Activated T-helper 1 cell treated with anti-CD3 and anti-CD28 coated beads, Interleukin-2, amount 50 U/mL, for 16 hours (primary cell): ENCODE measurements at places on chromosomes 2 and 18.

DNA sequence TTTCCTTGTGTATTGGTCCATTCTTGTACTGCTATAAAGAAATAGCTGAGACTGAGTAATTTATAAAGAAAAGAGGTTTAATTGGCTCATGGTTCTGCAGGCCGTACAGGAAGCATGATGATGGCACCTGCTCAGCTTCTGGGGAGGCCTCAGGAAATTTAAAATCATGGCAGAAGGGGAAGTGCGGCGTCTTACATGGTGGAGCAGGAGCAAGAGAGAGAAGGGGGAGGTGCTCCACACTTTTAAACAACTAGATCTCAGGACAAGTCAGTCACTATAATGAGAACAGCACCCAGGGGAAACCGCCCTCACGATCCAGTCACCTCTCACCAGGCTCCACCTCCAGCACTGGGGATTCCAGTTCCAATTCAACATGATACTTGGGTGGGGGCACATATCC is 54.3 kb downstream of the MSH2 start:
- no peak for DNase-seq

- DNase-seq: no peak
These were observed 1248.9 kb upstream of the CHAC2 start for GRCh38 chr2:52518678-52519077.

DNA sequence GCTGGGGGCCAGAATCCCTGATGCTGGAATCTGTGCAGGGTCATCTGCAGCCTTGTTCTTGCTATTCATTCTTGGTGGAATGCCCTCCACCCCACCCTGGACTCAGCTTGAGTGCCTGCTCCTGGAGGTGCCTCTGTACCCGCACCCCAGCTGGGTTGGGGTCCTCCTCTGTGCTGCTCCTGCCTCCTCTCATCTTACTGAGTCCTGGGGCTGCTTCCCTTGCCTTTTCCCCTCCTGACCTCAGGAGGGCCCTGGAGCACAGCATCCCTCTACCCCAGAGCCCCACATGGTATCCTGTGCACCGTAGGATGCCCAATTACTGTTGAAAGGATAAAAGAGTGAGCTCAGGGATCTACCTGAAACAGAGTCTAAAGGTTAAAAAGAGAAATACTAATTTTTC is 81.6 kb downstream of the CIB4 start:
- no peak for DNase-seq

GRCh38 chr2:222715742-222716141 is 44.3 kb downstream of the MOGAT1 start:
- no peak for DNase-seq

- DNase-seq: no peak
These were observed 120.2 kb upstream of the SPOPL start for GRCh38 chr2:138381373-138381772.

GRCh38 chr2:45993476-45993991 is 303.7 kb upstream of the EPAS1 start:
- no peak for DNase-seq

DNA sequence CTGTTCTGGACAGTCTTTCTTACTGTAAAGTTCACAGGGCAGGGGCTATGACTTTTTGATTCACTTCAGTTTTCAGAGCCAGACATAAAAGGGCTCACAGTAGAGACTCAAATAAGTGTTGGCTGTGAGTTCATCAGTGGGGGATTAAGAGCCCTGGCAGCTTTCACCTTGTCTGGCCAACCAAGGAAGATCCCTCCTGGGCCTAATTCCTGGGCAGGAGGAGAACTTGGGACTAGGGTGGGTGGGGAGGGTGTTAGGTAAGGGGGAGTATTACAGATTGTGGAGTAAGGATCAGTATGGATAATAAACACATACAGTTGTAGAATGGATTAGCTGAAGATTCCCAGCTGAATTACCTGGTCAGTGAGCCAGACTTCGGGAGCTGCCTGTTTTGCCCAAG is 904 bp upstream of the SFXN5 start:
- DNase-seq: no peak

- DNase-seq: no peak
These were observed 44.0 kb downstream of the COBLL1 start for GRCh38 chr2:164797627-164798026.

GRCh38 chr18:68263481-68263880 is 451.4 kb downstream of the TMX3 start:
- no peak for DNase-seq

GRCh38 chr2:105104208-105104731 is 66.4 kb downstream of the MRPS9 start:
- DNase-seq: no peak

DNA sequence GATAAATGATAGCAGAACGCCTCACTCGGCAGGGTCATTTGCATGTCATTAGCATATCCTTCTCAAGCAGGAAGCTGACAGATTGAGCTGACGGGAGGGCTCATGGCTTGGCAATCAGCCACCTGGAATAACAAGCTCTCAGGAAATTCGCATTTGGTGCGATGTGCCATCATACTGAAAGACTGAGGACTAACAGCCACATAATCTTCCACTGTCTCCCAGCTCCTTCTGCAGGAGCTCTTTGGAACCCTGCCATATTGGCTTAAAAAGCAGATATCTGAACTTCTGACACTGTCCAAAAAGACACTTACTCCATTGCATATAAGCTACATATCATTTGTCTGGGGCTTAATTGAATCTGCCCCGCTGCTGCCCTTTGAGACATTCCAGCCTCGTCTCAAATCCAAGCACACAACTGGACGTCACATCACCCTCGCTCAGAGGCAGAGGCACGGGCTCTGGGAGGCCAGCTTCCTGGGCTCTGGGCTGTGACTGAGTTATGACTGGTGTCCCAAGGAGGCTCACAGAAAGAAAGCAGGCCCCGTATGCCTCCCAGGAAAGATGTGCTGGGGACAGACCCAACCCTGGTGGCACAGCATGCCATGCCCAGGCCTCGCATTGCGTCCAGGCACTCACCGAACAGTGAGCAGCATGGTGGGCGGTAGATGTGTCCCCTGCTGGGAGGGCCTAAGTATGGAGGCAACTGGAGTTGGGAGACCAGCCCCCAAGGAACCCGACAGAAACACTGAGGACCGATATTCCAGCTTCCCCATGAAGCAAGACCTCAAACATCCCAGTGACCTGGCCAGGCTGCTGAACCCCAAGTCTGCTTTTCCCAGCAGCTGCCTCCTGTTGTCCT is 228.0 kb downstream of the ATAD2B start:
- no peak for DNase-seq

DNA sequence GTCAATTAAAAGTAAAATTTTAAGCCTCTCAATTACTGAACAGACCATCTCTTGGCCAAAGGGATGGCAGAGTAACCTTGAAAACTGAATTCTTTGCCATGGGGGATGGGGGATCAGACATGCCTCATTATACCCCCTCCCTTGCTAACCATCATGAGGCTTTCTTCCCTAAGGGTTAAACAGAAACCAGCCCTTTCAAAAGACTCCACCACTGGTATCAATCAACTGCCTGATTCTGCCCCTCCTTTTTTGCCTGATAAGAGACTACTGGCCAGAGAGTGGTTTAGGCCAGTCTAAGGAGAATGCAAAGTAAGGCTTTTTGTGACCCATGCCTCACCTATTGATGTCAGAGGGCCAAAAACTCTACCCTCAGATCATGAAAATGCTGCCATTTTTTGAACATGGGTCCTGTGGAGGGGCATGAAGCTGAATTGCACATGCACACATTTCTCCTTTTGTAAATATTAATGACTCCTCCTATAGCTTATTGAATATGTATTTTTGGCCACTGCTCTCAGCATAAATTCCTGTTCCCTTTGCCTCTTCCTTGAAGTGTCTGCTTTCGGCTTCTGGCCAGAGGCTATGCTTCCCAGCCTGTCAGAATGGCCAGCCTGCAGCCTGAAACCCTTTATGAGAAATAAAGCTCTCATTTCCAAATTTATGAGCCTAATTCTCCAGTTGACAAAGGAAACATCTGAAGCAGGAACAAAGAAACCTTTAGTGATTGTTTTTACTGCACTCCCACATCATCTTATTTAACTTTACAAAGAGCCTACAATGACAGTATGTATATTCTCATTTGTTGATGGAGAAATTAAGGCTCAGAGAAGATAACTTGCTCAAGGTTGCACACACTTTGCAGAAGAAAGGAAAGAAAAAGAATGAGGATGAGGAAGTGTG is 270.7 kb upstream of the CELF4 start:
- no peak for DNase-seq

DNA sequence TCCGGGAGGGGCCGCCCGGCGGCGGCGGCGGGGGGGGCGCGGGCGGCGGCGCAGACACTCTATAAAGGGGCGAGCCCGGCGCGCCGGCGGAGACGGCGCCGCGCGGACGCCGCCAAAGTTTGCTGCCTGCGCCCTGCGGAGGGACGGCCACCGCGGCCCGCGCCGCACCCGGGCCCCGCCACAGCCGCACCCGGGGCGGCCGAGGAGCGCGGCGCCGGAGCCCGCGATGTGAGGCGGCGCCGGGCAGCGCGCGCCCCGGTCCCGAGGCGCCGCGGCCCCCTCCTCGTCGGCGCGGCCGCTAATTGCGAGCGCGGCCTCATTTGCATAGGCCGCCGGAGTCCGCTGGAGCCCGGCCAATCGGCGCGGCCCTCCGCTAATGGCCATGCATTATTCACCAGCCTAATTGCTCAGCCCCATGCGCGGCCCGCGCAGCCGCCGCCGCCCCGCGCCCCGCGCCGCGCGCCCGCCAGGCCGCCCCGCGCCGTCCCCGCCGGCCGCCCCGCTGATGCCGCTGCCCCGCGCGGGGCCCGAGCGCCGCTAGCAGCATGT is at the start of gene SALL3:
SALL3 (plus strand) TSS at position 89 of the 549 bp plus-strand sequence; CDS start at position 546, 457 bp downstream.
- DNase-seq: no peak

DNA sequence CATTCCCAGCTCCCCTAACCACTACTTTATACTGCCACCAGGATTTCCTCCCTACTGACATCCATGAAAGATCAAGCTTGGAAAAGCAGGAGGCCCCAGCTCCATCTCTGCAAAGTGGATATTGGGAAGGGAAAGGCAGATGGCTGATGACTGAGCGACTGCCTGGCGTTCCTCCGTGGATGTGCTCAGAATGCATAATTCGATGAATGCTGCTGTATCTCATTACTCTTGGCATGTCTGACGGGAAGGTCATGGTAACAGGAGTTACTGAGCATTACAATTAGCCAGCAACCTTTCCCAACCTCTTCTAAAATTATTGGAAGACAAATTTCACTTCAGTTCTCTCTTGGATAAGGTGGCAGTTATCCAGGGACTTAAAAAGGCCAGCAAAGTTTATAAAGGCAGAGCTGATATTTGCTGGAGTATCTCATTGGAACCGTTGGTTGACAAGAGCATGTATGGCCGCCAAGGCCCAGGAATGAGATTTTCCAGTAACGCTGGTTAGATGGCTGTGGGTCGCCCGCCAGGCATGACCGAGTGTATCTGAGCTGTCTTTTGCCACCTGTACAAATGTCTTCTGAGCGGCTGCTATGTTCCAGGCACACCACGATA is 34.5 kb downstream of the KCNE4 start:
- DNase-seq: no peak

DNA sequence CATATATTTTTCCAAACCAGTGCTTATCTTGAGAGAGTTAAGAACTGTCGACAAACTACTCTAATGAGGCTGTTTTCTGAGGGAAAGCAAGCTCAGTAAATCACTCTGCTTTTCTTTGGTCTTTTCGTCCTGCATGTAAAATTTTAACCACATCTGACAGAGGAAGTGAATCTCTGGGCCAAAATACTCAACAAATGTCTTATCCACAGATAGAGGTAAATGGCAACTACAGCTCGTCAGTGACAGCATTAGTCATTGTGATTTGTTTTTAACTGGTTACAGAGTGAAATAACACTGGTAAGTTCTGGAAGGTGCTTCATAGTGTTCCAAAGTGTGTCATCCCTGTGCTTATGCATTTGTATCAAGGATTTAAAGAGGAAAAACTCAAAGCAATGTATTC is 82.6 kb upstream of the SLC8A1 start:
- DNase-seq: no peak

- DNase-seq: no peak
These were observed 16.9 kb downstream of the HNMT start for GRCh38 chr2:137981112-137981656.

- DNase-seq: no peak
These were observed 53.2 kb upstream of the GPR45 start for GRCh38 chr2:105188343-105188742.

DNA sequence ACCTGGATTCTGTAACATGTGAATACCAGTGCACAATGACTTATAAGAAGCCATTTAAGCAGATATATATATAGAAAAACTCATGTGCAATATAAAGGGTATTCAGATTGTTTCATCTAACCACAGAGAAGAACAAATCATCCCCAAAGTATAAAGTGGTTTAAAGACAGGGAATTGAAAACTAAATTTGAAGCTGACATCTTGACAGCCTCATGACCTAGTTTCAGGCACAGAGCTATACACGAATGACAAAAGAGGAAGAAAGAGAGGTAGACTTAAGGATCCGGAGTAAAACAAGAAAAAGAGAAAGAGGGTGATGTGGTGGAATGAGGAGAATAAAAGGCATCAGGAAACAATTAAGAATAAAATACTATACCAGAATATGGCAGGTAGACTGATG is 194.5 kb downstream of the EPHA4 start:
- no peak for DNase-seq

DNA sequence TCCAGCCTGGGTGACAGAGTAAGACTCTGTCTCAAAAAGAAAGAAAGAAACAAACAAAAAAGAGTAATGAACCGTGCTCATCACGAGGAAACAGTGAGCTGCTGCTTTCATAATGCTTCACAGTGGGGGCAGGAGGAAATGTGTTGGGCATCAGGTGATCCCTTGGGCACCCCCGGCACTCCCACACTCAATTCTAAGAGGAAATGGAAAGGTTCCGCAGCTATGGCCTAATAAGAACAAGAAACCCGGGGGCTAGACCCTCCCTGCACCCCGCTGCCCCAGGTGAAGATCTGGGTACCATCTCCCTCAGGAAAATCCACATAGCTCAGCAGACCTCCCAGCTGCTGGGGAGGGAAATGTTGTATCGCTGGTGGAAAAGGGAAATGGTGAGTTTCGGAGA is 118.9 kb downstream of the LPIN1 start:
- DNase-seq: no peak

GRCh38 chr18:26568926-26569665 is 20.7 kb upstream of the KCTD1 start:
- DNase-seq: no peak

GRCh38 chr2:64996871-64997307 is 7.7 kb downstream of the SLC1A4 start:
- DNase-seq: no peak

DNA sequence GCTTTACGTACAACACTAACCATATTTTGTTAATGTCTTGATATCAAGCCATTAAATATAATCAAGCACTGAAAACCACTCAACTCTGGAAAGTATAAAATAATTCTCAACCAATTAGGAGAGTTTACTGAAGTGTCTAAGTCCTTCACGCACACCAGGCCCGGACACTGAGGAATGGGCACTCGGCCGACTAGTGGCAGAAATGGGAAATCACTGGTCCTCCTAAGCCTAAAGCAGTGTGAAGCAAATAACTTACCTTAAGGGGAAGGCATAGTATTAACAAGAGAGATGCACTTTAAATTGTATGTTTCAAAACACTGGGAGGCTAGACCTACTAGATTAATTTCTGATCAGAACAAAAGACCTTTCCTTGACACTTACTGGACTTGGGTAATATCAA is 45.7 kb downstream of the FAM210A start:
- DNase-seq: no peak
